ENCODE measurements at places on chromosomes 7 and 10.

DNA sequence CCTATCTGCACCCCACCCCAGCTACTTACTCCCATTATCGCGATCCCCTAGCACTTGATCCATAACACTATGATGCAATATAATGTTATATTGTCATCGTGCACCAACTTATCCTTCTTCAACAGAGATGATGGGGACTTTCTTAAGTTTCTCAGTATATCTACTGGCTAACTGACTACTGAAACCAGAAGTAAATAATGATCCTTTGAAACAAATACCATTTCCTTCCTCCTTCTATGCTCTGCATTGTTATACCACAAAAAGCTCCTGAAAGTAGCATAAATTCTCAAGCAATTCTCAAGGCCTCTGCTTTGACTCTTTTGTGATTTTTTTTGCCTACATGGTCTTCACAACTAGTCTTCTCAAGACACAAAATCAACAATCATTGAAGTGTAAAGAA lies 68.9 kb downstream of the HTR7 start:
- DNase-seq: no peak

- DNase-seq: no peak
Measured at GRCh38 chr7:46444256-46444655, 523.2 kb upstream of the IGFBP3 start.

DNA sequence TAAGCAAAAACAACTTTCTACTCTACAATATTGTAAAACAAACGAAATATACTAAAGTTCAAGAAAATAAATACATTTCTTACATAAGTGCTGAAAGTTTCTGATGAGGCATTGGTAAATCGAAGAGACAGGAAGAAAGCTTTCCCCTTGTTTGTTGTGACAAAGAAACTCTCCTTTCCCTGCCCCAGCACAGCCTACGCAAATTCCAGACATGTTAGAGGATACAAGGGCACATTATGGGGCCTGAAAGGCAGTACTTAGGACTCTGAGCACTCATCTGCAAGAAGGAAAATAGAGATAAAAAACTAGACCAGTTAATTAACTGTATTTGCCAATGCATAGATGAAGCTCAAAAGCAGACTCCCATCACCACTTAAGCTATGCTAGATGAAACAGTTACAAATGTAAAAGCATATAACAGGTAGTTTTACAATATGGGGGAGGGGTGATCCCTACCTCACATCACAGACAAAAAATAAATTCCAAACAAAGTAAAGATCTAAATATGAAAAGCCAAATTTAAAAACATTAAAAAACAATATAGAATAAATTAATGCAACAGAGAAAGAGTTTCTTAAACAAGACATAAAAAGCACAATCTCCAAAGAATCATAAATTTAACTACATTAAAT lies 21.8 kb downstream of the ARHGAP19 start:
- DNase-seq: no peak

- no peak for DNase-seq
Measured at GRCh38 chr7:69765879-69766278, 167.6 kb downstream of the AUTS2 start.

DNA sequence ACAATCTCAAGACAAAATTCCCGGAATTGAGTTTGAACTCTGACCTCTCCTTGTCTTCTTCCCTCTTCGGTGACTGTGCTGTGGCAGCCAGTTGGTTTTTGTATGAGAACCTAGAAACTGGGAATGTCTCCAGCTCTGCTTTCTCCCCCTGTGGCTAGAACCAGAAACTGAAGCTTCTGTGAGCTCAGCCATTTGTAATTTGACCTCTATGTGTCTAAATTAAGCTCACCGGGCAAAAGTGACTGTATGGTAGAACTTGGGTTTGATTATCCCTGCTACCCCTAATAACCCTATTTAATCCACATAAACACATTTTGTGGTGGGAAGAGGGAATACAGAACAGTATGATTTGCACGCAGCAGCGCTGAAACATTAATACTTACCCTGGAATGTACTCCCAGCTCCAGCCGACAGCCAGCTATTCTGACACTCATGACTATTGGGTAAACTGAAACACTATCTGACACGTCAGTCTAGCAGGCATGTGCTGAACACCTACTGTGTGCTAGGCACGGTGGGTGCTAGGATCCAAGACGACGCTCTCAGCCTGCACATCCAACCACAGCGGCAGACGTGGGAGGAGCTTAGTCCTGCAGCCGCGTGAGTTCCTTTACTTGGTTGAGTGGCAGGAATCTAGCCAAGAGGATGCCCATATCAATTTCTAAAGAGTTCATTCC lies 324.8 kb downstream of the SFMBT2 start:
- no peak for DNase-seq

- no peak for DNase-seq
Measured at GRCh38 chr7:15507171-15507570, 54.6 kb downstream of the AGMO start.

DNA sequence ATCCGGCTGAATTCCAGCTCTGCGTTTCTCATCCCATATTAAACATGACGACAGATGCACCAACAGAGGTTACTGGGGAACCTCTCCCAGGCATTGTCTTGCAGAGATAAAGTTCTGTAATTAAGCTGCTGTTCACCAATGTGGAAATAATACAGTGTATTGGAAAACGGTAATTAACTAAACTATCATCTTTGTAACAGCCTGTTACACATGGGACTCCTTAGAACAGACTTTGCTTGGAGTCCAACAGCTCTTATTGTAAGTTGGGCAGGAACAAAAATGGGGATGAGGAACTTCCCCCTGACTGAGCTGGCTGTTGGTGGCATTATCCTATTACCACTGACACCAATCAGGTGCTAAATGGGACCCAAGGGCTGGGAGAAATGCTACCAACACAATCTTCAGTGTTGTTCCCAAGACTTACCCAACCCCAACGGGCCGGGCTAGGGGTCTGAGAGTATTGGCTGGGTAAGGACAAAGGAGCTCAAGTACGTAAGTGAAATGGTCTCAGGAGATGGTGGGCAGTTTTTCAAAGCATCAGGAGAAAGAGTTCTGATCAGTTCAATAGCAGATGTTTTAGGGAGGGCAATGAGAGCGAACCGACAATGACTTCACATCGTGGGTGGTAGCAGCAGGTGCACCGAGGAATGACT lies 759.4 kb downstream of the GRID1 start:
- DNase-seq: no peak

- no peak for DNase-seq
Measured at GRCh38 chr7:81676105-81676811, 93.6 kb downstream of the HGF start.

DNA sequence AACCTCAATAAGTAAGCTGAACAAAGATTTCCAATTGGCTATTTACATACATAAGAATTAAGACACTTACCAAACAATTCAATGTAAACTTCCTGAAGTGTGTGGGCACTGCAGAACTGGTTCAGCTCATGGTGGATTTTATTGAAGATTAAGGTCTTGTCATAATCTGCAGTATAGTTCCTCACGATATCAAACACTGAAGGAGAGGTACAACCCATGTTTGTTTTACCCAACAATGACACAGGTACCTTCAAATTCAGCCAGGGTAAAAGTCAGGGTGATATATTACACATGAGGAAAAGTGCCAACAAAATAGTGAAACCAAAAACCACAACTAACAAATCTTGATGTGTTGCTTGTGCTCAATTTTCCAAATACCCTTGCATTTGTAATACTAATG lies 10.0 kb downstream of the ERLIN1 start:
- no peak for DNase-seq

- no peak for DNase-seq
Measured at GRCh38 chr10:76350583-76350982, 919.2 kb downstream of the LRMDA start.

- DNase-seq: no peak
Measured at GRCh38 chr10:131517781-131518180, 206.3 kb upstream of the TCERG1L start.

All from T-helper 22 cell (primary cell).